Kidney epithelial cell (primary cell): ENCODE measurements at places on chromosomes 1 and 21. TPM values are rescaled to one million over a fixed set of nuclear protein-coding genes. Genes with fewer than 3 reads are reported as not detected.

GPR25 gene
- not detected in 2 replicates for total RNA-seq

CD1B gene
- not detected in 2 replicates for total RNA-seq

RGS4 gene
- total RNA-seq = 6.6 and 20.8 TPM in 2 replicates

OLIG2 gene
- total RNA-seq = not detected in 2 replicates

NID1 gene
- total RNA-seq = 21.2 and 26.0 TPM in 2 replicates

SEC16B gene
- 0.96 and 1.2 TPM in 2 replicates for total RNA-seq

AADACL4 gene
- total RNA-seq = not detected in 2 replicates

KCNK2 gene
- total RNA-seq = not detected in 2 replicates

AIRE gene
- 0.17 TPM in 1 of 2 replicates, not detected in the other for total RNA-seq

DPT gene
- total RNA-seq = not detected in 2 replicates

TAL1 gene
- total RNA-seq = 0.71 and 0.75 TPM in 2 replicates
